Activated CD8-positive, alpha-beta memory T cell treated with anti-CD3 and anti-CD28 coated beads for 1 hour (primary cell): ENCODE measurements at places on chromosomes 11 and 22.

GRCh38 chr11:105720096-105720495, 110.2 kb downstream of the GRIA4 start:
- DNase-seq: no peak

GRCh38 chr11:57791321-57792059, 29.9 kb downstream of the CTNND1 start:
- DNase-seq: no peak

- no peak for DNase-seq
Observed at GRCh38 chr22:29055192-29055830, 6.3 kb downstream of the C22orf31 start.

DNA sequence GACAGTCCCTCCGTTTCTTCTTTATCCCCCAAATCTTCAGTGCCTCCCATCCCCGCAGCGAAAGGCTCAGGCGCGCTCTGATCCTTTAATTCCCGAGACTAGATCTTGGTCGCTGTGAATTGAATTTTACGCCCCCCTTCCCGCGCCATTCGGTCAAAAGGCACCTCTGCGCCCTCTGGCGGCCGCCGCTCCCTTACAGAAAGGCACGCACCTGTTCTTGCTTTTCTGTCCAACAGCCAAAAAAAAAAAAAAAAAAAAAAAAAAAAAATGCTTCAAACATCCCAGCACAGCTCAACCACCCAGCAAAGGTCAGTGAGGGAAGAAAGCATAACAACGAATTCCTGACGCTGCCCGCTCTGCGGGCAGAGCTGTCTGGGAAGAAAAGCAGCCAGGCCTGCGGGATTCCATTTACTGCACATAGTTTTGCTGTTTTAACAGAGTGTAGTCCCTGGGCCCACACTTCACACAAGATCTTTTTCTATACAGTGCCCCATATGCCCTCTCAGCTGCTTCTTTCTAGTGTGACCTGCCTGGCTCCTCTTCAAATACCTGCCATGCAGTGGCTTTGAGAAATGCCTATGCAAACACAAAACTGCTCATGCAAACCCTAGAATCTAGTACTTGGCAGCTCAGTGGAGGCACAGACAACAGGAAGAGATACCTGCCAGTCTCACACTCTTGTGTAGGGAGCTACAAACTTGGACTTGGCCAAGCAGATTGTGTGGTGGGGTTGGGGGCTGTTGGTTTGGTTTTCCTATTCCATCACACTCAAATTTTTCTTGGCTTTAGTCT, 1.3 kb upstream of the ESAM start:
- DNase-seq: peak; percentile 68

GRCh38 chr11:97743205-97743742, 1277.5 kb upstream of the CNTN5 start:
- DNase-seq: no peak
